Activated naive CD4-positive, alpha-beta T cell treated with anti-CD3 and anti-CD28 coated beads for 36 hours (primary cell): ENCODE measurements at places on chromosomes 4 and X. TPM values are rescaled to one million over a fixed set of nuclear protein-coding genes. Genes with fewer than 3 reads are reported as not detected.

Gene DDIT4L
- total RNA-seq, result 0.49 TPM

Gene HSFX3
- not detected for total RNA-seq

DNA sequence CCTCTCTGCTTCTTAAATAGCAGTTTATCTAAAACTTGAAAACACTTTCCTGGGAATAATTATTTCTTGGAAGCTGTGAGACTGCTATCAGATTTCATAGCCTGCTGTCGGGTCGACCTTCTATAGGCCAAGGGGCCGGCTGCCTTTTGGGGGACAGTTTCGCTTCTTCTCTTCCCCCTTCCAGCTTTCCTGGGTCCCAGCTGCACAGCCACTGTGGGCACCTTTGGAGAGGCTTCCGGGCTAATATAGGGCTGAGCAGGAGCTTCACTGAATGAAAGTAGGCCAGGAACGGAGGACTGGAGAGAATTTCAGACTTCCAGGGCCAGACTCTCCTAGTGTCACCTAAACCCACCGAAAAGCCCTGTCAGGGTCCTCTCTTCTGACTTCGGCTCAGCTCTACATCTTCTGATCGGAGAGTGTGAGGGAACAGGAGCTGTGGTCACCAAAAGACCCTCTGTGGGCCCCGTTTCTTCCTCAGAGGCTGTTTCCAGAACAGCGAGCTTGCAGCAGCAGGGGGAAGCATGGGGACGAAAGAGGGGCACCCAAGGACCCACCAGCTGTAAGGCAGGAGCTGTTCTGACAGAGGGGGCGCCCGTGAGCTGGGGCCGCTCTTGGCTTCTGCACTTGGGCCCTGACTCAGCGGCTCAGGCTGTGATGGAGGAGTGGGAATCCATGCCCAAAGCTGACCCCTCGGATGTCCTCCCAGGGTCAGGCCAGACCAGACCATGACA is 620.6 kb downstream of the BCOR start:
- DNase-seq, result no peak

DNA sequence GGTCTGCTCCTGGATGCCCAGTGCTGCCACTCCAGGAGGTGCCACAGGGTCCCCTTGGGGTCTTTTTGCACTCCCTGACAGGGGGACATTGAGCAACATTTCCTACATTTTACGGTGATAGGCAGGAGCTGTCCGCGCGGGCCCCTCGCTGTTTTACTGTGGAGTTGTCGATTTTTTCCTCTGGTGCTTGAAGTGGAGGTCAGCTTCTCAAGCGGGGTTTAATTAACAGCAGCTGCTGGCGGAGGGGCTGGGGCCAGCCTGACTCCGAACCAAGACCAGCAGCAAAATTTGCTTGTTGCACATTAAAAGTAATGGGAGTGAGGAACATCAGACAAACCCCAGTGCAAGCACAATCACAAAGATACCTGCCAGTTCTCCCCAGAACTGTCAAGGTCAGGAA is 13.2 kb upstream of the SH3TC1 start:
- no peak for DNase-seq

DNA sequence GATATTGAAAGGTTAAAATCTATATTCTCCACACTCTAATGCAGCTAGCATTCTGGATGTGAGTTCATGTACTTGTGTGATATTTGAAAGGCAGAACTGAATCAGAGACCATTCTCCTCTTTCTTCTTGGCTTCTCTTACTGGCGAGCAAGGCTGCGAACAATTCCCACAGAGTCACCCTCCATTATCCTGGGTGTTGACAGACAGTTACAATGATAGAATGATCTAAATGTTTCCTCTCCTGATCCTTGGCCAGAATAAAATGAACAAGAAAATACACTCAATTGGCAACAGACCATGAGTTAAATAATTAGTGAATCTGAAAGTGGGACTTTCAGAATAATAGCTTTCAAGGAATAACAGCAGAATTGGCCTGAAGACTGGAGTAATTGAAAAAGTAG is 342.8 kb downstream of the RAPGEF2 start:
- DNase-seq, result no peak

- peak; percentile 44 for DNase-seq
Measured at GRCh38 chr4:1012034-1012739, 761 bp downstream of the FGFRL1 start.

Gene AR
- total RNA-seq, result not detected

- no peak for DNase-seq
Measured at GRCh38 chr4:89111833-89112563, 665 bp downstream of the TIGD2 start.
